ENCODE measurements at places on chromosomes 7 and 10. TPM values are rescaled to one million over a fixed set of nuclear protein-coding genes. Genes with fewer than 3 reads are reported as not detected.

DNA sequence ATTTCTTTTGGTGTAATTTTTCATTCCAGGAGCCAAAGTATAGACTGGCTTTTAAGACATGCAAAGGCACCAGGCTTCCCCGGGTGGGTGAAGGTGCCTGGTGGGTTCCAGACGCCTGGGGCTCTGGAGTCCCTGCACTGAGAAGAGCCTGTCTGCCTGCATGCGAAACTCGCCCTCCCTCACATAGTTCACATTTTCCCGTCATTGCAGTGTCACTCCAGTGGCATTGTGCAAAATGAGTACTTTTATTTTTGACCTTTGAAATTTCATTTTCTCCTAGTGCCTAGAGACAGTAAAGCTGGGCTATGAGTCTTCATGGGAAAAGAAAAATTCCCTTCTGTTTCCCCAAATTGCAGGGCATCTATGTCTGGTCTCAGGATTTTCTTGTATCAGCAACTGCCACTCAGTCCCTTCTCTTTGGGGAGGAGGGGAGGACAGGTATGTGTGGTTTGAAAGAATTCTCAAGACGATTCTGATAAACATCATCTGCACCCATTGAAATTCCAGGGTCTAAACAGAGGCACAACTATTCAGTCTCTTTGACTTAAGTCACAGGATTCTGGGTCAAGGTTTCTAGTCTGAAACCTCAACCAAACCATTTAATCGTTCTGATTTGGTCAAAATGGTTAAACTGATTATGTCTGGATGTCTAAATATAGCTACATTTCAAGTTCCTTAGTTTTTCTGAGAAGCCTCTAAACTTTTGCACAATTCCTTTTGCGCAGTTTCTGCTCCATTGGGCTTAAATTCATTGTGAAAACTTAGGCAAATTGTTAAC lies 107.8 kb downstream of the CYP26A1 start:
- no peak for DNase-seq

GRCh38 chr7:111004310-111004901 lies 86.5 kb upstream of the LRRN3 start:
- no peak for DNase-seq

Gene KCND2
- 2.9 TPM for total RNA-seq

DNA sequence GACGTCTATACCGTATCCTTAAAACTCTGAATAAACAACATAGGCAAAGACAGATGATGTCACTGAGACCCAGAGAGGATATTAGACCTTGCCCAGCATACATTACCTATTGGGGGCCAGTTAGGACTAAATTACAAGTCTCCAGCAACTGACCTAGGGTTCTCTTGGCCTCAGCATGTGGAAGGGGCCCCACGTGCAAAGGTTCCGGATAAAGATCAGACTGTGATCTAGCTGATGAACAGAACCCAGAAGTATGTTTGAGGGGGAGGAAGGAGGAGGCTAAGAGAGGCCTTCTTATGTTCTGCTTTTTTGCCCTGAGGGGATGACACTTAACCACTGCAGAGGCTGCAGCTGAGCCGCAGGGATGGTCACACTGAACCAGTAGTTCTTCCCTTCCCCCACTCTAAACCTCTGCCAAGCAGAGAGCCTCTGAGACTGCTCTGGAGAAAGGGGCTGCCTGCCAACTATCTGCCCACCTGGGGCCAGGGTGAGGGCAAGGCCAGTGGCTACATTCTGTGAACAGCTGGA lies 24.0 kb upstream of the KMT2C start:
- peak; percentile 57 for DNase-seq

Gene UROS
- total RNA-seq, result 50.6 TPM

DNA sequence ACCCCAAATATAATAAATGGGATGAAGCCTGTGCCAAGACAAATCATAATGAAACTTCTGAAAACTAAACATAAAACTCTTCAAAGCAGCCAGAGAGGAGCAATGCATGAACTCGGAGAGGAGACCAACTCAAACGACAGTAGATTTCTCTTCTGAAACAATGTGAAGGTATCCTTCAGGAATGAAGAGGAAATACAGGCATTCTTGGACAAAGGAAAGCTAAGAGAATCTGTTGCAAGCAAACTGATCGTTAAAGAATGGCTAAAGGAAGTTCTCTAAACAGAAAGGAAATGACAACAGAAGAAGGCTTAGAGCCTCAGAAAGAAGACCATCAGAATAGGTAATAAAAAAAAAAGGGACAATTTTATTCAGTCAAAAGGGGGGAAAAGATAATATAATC lies 6.6 kb downstream of the GNA12 start:
- no peak for DNase-seq

Gene FHIP2A
- total RNA-seq, result 36.3 TPM

DNA sequence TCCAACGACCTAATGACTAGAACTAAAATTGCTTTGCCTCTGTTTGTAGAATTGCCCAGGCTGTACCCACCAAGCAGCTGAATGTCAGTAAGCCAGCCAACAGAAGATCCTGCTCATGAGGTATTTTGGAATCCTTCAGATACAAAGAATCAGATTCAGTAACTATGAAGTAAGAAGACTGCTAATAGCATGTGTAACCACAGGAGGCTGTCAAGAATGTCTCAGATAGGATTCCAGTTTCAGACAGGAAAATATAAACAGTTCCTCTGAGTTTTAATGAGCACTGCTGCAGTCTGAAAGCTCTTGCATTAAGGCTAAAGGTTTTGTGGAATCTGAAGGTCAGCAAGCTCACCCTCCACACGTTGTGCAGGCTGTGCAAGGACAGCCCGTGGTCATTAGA lies 112.6 kb upstream of the ADAM12 start:
- DNase-seq, result no peak

DNA sequence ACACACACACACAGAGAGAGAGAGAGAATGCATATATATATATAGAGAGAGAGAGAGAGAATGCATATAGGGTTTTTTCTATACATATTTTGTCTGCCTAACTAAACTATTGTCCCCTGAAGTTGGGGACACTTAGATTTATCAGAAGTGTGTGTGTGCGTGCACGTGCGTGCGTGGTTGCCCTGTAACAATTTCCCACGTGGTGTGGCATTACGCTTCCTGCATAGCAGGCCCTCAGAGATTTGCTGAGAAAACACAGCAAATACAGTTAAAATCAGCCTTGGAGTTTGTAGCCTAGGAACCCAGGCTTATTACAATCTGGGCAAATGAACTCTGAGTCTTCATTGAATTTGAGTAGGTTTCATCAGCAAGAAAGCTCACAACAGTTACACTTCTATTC lies 14.7 kb downstream of the RNF32 start:
- no peak for DNase-seq

DNA sequence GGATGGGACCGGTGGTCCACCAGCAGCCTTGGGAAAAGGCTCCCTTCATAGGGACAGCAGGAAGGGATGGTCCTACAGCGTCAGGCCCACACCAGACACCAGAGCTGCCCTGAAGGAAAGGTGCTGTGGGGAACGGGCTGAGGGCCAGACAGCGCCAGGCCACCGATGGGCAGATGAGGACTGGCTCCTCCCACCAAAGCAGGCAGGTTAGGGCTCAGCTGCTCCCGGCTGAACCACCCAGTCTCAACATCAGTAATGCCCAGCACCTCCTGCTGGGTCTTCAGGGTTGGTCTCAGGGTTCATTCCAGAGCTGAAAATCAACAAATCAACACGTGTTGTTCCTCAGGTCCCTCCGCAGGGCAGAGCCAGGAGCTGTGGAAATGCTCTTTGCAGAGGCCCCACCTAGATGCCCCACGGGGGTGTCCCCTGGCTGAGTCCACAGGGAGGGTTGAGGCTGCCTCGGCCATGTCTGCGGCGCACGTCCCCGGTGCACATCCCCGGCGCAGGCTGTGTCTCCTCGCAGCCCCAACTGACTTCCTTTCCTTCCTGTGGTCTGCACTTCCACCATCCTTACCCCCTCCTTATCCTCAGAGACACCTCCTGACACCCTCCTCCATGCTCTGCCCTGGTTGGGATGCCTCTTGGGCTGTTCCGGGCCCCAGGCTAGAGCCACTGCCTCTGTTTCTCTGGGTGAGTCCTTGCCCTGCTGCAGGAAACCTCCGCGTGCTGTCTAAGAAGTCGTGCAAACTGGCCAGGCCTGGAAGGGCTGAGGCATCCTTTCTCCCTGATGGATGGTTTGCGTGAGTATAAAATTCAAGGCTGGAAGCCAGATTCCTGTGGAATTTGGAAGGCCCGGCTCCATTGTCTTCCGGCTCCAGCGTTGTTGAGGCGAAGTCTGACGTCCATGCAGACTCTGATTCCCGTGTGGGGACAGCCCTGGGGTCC lies 32.8 kb upstream of the CFAP46 start:
- no peak for DNase-seq

Gene PRSS58
- total RNA-seq, result not detected

DNA sequence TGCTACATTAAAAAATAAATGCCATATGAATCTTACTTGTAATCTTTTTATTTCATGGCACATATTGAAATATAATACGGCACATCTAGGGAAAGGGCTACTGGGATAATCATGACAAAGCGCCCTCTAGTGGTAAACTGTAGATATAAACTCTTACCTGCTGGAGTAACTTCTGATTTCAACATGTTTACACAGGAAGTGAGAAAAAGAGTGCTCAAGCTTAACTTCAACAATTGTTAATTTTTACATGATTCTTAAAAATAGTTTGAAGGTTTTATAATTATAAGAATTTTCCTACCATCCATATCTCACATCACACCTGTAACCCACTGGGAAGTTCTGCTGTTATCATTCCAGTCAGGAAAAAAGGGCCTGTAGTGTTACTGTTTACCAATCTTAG lies 2.0 kb upstream of the HEPACAM2 start:
- no peak for DNase-seq

- no peak for DNase-seq
Measured at GRCh38 chr10:95864906-95865813, 42.6 kb upstream of the CC2D2B start.

- DNase-seq, result peak; percentile 37
Measured at GRCh38 chr10:128451879-128452278, 325.7 kb upstream of the MKI67 start.

GRCh38 chr7:71457021-71457420 lies 325.1 kb downstream of the GALNT17 start:
- no peak for DNase-seq

GRCh38 chr10:131137223-131137622 lies 174.3 kb downstream of the TCERG1L start:
- no peak for DNase-seq

- DNase-seq, result no peak
Measured at GRCh38 chr7:11957956-11958355, 126.0 kb upstream of the THSD7A start.

Gene CTAGE15
- total RNA-seq, result not detected

GRCh38 chr7:104412911-104413310 lies 84.5 kb downstream of the LHFPL3 start:
- DNase-seq, result no peak

Gene CLDN3
- not detected for total RNA-seq

Gene COA1
- total RNA-seq, result 42.9 TPM

Gene KNDC1
- 0.13 TPM for total RNA-seq

All from mesenteric fat pad (tissue), 1 donor.